ENCODE measurements at places on chromosomes 5 and 9.

GRCh38 chr5:51001227-51001923, 334.9 kb downstream of the PARP8 start:
- no peak for DNase-seq

DNA sequence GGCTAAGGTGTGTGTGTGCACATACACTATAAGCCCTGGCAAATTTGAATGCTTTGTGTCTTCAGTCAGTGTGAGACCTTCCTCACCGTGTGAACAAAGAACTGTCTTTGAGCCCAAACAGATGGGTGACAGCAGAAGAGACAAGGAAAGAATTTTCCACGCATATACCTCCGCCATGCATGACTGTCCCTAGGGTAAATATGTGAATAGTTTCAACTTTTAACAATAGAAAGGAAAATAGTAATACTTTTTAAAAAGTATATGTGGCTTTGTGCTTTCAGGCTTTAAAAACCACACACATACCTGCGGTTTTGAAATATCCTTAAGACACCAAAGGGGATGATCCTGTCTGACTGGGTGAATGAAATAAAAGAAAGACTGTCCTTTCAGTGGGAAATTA, 438.6 kb upstream of the MPDZ start:
- no peak for DNase-seq

DNA sequence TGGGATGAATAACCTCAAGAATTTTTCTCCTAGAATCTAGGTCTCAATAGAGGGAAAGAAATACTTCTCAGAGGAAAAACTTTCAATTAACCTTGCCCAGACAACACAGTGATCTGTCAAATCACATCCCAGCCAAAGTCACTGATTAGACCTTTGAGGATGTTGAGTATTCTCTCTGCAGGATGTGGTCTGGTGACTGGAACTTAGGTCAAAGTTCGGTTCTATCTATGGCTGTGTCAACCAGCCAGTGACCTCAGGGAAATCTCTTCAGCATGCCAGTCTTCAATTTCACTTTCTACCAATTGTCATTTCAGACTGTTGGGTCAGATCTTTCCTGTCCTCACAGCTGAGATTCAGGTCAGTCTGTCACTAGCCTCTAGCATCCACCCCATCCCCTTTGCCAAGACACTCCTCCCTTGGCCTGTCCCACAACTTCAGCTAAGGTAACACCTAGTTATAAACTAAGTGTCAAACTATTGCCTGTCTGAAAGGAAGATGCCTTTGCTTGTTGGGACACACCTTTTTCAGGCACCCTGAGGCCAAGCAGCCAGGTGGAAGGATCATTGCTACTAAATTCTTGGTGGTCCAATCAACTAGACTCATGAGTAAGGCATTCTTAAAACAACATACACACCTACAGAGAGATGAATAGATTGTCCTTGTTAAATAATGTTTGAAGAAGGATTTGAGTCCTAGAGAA, 156.3 kb upstream of the FST start:
- DNase-seq: no peak

DNA sequence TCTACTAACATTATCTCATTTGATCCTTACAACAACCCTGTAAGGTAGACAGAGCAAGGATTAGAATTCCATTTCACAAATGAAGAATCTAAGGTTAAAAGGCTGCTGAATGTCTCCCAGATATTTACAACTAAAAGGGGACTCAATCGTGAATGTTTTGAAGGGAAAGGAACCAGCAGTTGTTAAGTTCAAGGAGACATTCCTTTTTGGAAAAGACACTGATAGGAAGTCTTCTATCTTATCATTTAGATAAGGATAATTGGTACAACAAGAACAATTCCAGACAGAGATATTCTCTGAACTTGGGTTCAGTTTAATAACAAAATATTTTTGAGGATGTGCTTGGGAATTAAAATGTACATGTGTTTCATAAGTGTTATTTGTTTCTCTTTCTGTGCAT, 37.5 kb upstream of the CER1 start:
- no peak for DNase-seq

- no peak for DNase-seq
Observed at GRCh38 chr5:154962494-154962893, 21.6 kb downstream of the MRPL22 start.

GRCh38 chr9:73011181-73011750, 58.4 kb upstream of the ALDH1A1 start:
- no peak for DNase-seq

DNA sequence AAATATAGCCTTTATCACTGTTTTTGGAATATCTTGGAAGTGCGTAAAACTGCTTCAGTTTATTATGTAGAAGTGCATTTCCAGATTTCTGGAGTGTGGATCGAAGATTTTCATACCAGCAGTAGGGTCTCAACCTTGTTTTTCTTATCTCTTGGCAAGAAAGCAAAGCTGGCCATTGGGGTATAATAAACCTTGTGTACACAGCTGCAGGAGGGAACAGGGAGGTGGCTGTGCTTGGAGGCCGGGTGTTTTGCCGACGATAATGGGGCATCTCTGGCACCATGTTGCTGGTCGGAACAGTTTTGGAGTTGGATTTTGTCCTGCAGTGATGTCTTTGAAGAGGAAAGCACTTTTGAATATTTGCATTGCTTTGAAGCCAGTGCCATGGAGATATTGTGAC, 308.8 kb upstream of the DMRT1 start:
- DNase-seq: no peak

- DNase-seq: no peak
Observed at GRCh38 chr5:40585537-40586267, 94.0 kb upstream of the PTGER4 start.

DNA sequence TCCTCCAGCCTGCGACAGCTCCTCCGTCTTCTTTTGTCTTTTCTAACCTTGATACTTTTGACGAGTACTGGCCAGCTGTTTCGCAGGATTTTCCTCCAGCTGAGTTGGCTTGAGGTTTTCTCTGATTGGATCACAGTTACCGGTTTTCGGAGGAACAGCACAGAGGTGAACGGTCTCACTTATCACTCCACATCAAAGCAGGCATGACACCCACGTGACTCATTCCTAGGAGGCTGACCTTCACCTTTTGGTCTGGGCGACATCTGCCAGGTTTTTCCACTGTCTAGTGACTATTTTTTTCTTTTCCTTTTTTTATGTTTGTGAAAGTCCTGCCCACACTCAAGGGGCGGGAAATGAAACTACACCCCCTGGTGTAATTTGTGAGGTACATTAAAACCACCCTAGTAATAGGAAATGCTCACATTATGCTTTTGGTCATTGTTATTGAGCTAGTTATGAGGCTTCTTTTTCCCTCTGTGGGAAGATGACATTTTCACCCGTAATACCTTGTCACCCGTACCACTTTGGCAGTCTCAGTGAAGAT, 319.2 kb downstream of the GADD45G start:
- no peak for DNase-seq

DNA sequence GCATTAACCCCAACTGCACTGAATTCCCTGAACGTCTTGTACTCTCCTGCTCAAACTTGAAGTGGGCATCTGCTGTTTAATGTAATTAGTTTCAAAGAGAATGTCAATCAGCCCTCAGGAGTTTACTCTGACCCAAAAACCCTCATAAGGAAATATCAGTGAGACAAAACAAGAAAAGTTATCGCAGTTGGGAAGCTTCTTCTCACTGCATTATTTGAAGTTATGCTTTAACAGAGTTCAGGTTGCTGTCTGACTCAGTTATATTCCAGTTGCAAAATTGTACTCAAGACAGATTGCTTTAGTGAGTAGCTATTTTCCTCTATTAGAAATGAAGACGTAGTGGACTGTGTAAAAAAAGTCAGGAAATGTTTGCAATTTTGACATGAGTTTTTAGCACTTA, 52.1 kb downstream of the PPIC start:
- DNase-seq: no peak

DNA sequence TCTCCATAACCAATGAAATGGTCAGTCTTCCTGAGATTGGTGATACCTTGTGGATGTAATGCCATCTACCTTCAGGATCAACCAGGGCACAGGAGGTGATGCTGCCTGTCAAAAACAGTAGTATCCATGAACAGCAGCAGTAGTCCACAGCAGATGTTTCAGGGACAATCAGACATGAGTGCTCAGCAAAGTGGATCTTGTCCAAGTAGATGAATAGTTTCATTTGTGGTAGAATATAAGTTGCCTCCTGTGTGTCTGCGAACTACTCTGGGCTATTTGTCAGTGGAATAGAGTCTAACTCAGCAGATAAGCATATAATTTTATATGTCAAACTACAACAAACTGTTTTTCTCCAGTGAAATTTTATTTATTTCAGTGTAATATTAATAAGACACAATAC, 1860.1 kb upstream of the ACO1 start:
- no peak for DNase-seq

DNA sequence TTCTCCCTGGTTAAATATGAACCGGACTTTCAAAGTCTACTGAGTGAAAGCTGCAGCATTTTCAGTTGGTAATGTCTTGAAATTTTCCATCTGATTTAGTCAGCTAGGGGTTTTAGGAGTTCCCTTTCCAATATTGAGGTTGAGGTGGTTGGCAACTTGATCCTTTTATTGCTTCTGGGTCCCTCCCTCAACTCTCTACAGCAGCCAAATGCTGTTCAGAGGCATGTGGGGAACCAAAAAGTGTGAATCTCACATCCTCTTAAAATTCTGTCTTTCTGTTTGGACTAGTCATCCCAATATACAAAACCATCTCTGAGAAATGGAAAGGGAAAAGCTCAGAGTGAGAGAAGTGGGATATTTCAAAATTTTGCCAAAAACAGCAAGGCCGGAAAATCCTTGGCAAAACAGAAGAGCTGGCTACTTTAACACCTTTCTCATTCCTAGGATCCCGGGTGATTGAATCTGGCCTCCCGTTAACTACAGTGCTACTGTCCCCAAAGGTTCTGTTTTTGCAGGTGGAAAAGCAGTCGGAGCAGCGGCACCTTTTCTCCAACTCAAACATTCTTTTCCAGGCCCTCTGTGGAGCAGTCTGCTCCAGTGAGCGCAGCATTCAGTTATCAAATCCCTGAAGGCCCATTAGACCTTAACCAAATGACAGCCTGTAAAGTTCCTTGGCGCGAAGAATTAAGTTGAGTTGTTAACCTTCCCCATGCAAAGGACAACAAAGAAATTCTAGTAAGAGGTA, 345.9 kb upstream of the NUDT12 start:
- DNase-seq: no peak

DNA sequence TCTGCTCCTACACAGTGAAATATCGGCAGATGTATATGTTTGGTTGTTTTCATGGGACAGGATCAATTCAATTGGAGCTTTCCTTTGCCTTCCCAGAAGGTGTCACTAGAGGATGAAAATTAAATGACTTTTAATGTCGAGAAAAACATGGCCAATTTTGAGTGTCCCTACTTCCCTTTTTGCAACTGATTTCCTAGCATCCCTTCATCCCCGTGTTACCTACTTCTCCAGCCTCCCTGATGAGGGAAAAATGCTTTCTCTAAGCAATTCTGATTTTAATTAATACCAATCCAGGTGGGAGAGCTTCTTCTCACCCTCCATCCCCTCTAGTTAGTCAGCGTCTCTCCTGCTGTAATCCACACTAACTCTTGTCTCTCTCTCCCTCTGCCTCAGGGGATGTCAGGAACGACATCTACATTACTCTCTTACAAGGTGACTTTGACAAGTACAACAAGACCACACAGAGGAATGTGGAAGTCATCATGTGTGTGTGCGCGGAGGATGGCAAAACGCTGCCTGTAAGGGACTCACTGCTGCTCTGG, 64.9 kb downstream of the DOCK2 start:
- DNase-seq: no peak

GRCh38 chr5:44048276-44048984, 340.8 kb downstream of the FGF10 start:
- no peak for DNase-seq

GRCh38 chr5:113058269-113058668, 81.7 kb downstream of the DCP2 start:
- DNase-seq: no peak

GRCh38 chr9:116088396-116088795, 65.2 kb upstream of the PAPPA start:
- DNase-seq: no peak

- no peak for DNase-seq
Observed at GRCh38 chr5:54285686-54286085, 24.7 kb downstream of the ARL15 start.

DNA sequence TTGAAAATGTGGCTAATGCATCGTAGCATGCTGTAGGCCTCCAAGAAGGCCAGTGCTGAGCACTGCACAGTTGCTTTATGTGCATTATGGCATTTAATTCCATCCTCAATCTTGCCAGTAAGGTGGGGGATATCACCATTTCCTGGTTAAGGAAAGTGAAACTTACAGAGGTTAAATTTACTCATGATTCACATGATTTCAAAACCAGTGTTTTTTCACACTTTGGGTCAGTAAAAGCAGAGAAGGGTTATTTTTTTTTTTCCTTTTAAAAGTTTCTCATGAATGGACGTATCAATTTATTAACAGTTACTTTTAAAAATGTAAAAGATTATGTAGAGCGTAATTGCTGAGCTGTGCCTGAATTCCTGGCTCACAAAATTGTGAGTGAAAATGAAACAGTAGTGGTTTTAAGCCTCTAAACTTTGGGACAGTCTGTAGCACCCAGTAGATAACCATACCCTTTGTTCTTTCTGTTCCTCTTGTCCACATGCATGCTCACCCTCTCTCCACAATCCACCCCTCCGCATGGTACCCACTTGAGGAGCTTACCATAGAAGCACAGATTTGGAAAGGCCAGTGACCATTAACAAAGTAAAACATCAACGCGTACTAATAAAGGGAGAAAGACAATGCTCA, 21.2 kb downstream of the MAST4 start:
- DNase-seq: no peak

- no peak for DNase-seq
Observed at GRCh38 chr5:132704875-132705274, 31.1 kb downstream of the IL4 start.

DNA sequence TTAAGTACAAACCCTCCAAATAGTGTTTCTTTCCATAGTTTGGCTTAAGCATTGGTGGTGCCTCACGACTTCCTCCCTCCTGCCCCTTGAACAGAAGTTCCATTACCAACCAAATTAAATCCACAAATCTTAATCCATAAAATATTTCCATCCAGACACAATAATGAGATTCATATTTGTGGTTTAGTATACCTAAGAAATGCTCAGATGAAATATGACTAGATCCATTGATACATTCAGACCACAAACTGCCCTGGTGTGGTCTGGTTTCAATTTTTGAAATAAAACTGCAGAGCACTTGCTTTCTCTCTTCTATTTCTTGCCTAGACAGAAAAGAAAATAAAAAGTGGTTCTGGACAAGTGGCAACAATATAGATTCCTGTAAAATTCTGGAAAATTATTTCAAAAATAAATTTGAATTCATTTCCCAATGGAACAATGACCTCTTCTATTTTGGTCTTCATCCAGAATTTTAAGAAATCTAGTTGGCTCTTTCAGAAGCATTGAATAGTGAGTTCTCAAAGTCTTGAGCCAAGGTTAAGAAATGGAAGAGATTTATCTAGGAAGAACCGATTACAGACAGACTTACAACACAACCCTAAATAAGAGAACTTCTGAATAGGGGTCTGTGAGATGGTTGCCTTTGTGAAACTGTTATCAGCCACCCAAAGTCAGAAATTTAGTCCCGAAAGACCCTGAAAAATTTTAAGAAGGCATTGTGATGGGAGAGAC, 14.0 kb downstream of the TNC start:
- no peak for DNase-seq

DNA sequence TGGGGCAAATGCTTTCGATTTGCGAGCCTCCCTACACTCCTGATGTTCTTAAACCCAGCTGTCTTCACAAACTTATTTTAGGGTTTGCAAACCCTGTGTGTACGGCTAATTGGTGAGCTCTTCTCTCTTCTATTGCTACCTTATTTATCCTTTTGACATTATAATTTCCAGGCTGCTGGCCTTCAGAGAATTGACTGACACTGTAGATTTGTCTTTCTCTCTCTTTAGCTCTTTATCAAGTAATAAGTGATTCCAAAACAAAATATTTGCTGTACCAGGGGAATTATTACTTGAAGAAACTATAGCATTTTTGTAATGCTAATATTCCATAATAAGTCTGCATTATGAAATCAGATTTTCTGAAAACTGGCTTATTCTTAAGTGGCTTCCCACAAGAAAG, 92.5 kb downstream of the NPR3 start:
- DNase-seq: no peak

Measured in GM18507 (cell line).